ENCODE measurements at places on chromosomes 5 and 9. TPM values are rescaled to one million over a fixed set of nuclear protein-coding genes. Genes with fewer than 3 reads are reported as not detected.

The ZDHHC11 gene
- 2.0 TPM for total RNA-seq

The MELK gene
- total RNA-seq, result 38.9 TPM

The ZDHHC21 gene
- 7.0 TPM for total RNA-seq

The PCDHB2 gene
- total RNA-seq, result 0.59 TPM

The SNCAIP gene
- total RNA-seq, result 0.20 TPM

The BNC2 gene
- total RNA-seq, result 47.5 TPM

The DIRAS2 gene
- total RNA-seq, result not detected

The TMEM171 gene
- total RNA-seq, result 4.4 TPM

The NPDC1 gene
- total RNA-seq, result 18.8 TPM

The TRMT10B gene
- total RNA-seq, result 2.0 TPM

The BASP1 gene
- total RNA-seq, result 77.5 TPM

The RGS7BP gene
- total RNA-seq, result not detected

The PCDHAC1 gene
- not detected for total RNA-seq

The TLE4 gene
- total RNA-seq, result 3.3 TPM

The NIPAL4 gene
- not detected for total RNA-seq

The LNPEP gene
- total RNA-seq, result 34.9 TPM

The IFNA2 gene
- not detected for total RNA-seq

The DRD1 gene
- total RNA-seq, result not detected

The ADAMTS12 gene
- total RNA-seq, result 28.7 TPM

The MARCOL gene
- total RNA-seq, result not detected

The ADGRD2 gene
- total RNA-seq, result not detected

The SLC25A2 gene
- total RNA-seq, result 0.39 TPM

The ACTBL2 gene
- not detected for total RNA-seq

The LRRC14B gene
- total RNA-seq, result not detected

The WWC1 gene
- 4.9 TPM for total RNA-seq

The EPB41L4B gene
- under 0.01 TPM for total RNA-seq

The IRX4 gene
- 1.1 TPM for total RNA-seq

The SLC4A9 gene
- total RNA-seq, result not detected

The TICAM2 gene
- 6.2 TPM for total RNA-seq

The ANKRD34B gene
- not detected for total RNA-seq

The FBLL1 gene
- total RNA-seq, result under 0.01 TPM

The CD274 gene
- 1.8 TPM for total RNA-seq

The FST gene
- total RNA-seq, result 91.1 TPM

The DMGDH gene
- total RNA-seq, result 0.59 TPM
